ENCODE measurements at places on chromosomes 3 and 15.

- DNase-seq, result no peak
Measured at GRCh38 chr15:42226648-42227047, 18.5 kb upstream of the VPS39 start.

- no peak for DNase-seq
Measured at GRCh38 chr15:60859996-60860494, 369.1 kb downstream of the RORA start.

GRCh38 chr3:56248021-56248420 lies 220.2 kb downstream of the ERC2 start:
- DNase-seq, result no peak

DNA sequence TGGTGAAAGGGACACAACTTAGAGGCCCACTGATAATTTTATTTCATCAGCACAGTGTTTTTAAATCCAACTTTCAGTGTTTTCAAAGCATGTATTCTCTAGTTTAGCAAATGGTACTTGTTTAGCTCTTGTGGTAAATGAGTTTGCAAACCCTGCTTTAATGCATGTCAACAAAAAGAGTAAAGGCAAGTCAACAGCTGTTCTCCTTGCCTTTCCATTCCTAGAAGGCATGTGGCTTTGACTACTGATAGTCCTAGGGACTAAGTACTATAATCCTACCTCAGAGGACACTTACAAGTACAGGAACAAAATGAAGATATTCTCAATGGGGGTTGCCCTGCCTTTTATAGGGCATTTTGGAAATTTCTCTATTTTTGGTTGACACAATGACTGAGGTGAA lies 13.1 kb downstream of the NPTN start:
- no peak for DNase-seq

DNA sequence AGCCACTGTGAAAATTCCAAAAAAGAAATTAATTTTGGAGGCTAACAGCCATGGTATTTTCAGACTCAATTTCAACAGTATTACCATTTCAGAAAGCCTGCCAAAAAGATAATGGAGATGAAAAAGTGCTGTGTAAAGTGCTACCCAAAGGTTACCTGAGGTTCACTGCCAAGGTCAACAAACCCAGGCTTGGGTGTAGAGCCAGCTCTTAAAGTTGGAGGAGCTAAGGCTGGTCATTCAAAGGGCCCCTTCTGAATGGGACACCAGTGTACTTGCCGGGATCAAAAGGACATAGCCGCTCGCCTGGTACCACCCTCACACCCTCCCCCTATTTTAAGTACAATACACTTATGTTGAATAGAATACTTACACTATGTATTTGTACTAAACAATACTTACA lies 64.5 kb downstream of the ETV5 start:
- no peak for DNase-seq
